ENCODE measurements at places on chromosomes 4 and X.
A peak's percentile ranks its signal among the peaks of the same experiment; 100 is the strongest.

GRCh38 chr4:83339573-83339972, 4.9 kb upstream of the HPSE start:
- DNase-seq: no peak

DNA sequence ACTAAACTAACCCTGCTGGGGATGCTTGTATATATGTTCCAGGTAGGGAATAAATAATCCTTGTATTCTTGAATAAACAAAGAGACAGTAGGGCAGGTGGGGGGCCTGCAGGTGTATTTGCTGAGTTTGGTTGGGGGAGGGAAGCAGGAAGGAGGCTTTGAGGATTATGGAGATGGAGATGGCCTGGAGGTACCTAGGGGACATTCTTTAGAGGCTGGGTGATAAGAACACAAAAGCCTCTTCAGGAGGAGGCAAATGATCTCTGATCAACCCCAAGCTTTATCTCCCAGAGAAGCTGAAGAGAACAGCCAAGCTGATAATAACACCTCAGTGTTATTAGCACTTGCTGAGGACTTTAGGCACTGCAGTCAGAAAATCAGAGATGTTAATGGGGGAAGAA, 187.7 kb downstream of the MGST2 start:
- no peak for DNase-seq

DNA sequence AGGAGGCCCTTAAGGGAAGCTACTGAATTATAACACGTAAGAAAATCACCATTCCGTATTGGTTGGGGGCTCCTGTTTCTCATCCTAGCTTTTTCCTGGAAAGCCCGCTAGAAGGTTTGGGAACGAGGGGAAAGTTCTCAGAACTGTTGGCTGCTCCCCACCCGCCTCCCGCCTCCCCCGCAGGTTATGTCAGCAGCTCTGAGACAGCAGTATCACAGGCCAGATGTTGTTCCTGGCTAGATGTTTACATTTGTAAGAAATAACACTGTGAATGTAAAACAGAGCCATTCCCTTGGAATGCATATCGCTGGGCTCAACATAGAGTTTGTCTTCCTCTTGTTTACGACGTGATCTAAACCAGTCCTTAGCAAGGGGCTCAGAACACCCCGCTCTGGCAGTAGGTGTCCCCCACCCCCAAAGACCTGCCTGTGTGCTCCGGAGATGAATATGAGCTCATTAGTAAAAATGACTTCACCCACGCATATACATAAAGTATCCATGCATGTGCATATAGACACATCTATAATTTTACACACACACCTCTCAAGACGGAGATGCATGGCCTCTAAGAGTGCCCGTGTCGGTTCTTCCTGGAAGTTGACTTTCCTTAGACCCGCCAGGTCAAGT, 6.9 kb upstream of the MSANTD1 start:
- DNase-seq: no peak

DNA sequence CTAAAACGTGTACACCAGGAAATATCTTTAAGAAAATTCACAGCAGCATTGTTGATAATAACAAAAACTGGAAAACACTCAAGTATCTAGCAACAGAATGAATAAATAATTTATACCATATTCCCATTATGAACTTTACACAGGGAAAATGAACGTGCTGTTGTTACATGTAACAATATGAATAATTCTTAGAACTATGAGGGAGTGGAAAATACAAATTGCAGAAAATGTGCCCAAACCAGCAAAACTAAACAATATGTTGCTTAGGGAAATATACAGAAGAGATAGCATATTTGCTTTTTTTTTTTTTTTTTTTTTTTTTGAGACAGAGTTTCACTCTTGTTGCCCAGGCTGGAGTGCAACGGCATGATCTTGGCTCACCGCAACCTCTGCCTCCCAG, 14.8 kb upstream of the FAT1 start:
- no peak for DNase-seq

GRCh38 chrX:101450961-101451360, 34.3 kb upstream of the ARMCX4 start:
- no peak for DNase-seq

- DNase-seq: no peak
Observed at GRCh38 chrX:140149761-140150160, 184.4 kb upstream of the CXorf66 start.

DNA sequence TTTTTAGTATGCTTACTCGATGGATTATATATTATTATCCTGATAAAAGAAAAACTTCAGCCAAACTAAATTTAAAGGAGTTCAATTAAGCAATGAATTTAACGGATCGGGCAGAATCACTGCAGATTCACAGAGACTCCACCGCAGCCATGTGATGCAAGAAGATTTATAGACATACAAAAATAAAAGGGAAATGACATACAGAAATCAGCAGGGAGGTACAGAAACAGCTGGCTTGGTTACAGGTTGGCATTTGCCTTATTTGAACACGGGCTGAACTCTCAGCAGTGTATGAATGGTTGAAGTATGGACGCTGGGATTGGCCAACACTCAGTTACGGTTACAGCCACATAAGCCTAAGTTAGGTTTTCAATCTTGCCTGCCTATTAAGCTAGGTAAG, 35.4 kb upstream of the DHRSX start:
- DNase-seq: no peak

- no peak for DNase-seq
Observed at GRCh38 chr4:53618321-53618720, 27.0 kb upstream of the LNX1 start.

GRCh38 chr4:152503653-152504290, 32.1 kb downstream of the FBXW7 start:
- no peak for DNase-seq

- no peak for DNase-seq
Observed at GRCh38 chr4:23861897-23862296, 27.9 kb downstream of the PPARGC1A start.

- no peak for DNase-seq
Observed at GRCh38 chr4:58261526-58261925, 1151.3 kb upstream of the IGFBP7 start.

GRCh38 chr4:173403051-173403450, 4.1 kb upstream of the SCRG1 start:
- no peak for DNase-seq

GRCh38 chrX:129025376-129025775, 497.9 kb downstream of the SMARCA1 start:
- no peak for DNase-seq

DNA sequence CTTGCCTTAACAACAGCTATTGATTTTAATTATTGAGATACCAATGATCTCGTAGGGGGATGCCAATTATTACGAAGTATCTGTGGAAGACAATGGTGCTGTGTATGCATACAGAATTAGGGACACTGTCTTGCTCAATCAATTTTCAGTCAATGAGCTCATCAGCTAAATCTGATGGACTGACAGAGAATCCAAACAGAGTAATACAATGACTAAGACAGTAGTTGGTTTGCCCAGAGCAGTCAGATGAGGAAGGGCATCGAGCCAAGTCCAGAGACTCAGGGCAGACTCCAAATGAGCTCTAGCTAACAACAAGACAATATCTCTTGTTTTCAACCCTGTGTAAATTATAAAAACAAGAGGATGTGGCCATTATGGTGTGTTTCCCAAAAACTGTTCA, 14.7 kb upstream of the GSX2 start:
- DNase-seq: no peak

- no peak for DNase-seq
Observed at GRCh38 chr4:38332699-38333098, 331.3 kb upstream of the KLF3 start.

- no peak for DNase-seq
Observed at GRCh38 chr4:176575141-176575730, 217.5 kb downstream of the VEGFC start.

DNA sequence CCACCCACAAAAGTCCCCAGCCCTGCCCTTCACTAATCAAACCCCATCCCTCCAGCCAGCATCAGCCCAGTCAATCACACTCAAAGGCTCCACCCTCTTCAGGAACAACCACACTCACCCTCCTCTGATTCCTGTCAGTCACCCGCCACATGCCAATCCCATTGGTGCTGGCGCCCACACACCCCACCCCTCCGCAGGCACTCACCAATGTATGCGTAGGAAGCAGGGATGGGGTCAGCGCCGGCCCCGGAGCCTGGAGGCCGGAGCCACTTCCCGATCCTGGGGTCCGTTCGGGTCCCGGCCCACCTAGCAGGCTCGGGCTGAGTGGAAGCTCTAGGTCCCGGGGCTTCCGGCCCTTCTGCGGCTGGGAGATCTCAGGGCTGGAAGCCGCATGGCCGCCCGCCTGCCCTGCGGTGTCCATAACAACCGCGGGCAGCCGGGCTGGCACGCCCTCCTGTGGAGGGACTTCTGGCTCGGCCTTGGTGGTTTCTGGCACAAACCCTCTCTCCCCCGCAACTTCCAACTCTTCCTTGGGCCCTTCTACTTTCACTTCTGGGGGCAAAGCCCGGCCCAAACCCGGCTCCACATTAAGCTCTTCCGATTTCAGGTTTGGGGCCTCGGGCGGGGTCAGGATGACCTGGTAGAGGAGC, 7.9 kb upstream of the CFP start:
- DNase-seq: peak; percentile 40

GRCh38 chr4:36333303-36333877, 52.0 kb downstream of the DTHD1 start:
- DNase-seq: no peak

DNA sequence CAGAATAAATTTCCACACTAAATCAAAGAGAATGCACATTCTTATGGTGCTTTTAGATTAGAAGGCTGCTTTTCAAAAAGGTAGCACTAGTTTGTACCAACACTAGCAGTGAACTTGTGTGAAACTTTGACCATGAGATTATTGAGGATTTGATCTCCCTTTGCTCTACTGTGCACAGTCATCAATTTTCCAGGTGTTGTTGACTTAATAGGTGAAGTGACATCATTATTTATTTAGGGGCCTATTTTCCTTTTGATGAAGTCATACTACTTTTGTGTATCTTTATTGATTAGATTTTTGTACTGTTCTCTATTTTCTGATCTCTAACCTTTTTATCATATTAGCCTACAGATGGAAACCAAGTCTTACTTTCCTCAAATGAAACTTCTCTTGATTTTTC, 507.9 kb upstream of the LCORL start:
- DNase-seq: no peak

DNA sequence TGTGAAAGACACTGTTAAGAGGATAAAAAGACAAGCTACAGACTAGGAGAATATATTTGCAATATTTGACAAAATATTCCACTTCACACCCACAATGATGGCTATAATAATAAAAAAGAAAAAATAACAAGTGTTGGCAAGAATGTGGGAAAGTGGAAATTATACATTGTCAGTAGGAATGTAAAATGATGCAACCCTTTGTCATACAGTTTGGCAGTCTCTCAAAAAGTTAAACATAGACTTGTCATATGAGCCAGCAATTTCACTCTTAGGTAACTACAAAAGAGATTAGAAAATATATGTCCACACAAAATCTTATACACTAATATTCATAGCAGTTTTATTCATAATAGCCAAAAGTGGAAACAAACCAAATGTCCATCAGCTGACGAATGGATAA, 5.2 kb upstream of the RADX start:
- DNase-seq: no peak

GRCh38 chrX:17597836-17598439, 139.4 kb upstream of the SCML1 start:
- no peak for DNase-seq

GRCh38 chrX:131405497-131405896, 116.4 kb upstream of the IGSF1 start:
- DNase-seq: no peak

- DNase-seq: no peak
Observed at GRCh38 chrX:132775263-132775823, 183.1 kb downstream of the HS6ST2 start.

DNA sequence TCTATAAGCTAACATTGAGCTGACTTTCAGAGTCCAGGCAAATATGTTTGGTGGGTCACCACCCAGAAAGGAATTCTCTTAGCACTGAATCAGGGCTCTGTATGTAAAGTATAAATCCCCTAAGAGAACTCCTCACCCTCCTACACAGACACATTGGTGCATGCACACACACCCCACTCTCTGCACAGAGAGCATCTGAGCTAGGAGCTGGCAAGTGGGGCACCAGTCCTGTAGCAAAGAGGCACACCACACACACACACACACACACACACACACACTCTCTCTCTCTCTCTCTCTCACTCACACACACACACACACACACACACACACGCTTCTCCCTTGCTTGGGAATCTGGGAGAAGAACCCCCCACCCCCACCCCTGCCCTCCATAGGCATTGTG, 3.2 kb downstream of the SLITRK2 start:
- no peak for DNase-seq

GRCh38 chr4:174581901-174582300, 59.6 kb upstream of the HPGD start:
- no peak for DNase-seq

DNA sequence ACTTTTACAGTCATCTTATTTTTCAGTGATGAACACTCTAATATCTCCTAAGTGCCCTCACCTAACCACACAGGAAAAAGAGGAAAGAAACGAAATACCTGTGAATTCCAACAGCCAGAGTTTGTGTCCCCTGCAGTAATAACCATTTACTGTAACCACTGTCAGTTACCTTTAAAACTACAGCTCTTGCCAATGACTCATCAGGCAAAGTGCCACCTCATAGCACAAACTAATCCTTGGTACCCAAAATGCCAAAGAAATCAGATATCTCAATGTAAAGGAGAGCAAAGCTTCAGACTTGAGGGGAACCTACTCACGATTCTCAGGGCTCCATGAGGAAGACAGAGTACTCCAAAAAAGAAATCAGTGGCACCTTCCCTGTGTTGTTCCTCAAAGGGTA, 146.5 kb downstream of the NDST3 start:
- no peak for DNase-seq

GRCh38 chrX:10507876-10508275, 112.5 kb downstream of the MID1 start:
- no peak for DNase-seq

DNA sequence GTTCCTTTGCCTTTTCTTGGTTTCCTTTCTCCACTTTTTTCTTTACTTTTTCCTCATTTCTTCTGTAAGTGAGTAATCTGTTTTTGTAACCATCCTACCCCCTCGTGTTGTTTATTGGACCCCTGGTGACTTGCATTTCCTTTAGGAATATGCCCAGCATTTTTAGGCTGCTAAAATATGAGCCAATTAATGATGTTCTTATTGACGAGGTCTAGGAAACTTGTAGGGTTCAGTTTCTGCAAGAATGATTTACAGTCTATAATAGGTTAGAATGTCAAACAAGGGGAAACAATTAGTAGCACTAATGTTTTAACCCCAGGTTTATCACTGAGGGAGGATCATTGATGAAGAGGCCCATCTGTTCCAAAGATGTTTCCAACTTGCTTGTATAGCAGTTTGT, 79.0 kb downstream of the CPE start:
- DNase-seq: no peak

GRCh38 chrX:113412106-113412505, 571.5 kb upstream of the AMOT start:
- DNase-seq: no peak

DNA sequence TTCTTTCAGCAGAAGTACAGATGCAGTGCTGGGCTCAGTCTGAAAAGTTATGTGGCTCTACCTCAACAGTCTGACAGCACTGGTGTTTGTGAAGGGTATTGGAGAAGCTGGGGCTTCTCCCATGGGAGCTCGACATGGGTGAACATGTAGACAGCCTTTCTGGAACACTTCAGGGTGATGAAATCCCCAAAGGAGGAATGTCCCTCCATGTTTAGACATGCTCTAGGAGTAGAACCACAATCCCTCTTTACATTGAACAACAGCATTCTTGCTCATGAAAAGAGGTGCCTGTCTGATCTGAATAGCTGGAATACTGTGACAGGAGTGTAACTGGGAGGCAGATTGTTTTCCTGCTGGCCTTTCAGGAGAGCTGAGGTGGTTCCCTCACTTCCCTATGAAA, 53.8 kb upstream of the NAP1L2 start:
- DNase-seq: no peak

- peak; percentile 20 for DNase-seq
Observed at GRCh38 chr4:89836897-89837384, at the start of gene SNCA. Gene SNCA, minus strand, starts transcription at chr4:89837161. Its CDS starts 1,494 bp downstream, at chr4:89835667.

Data from CD4-positive, alpha-beta T cell treated with Interleukin-12 subunit alpha and Interleukin-12 subunit beta, for 1 hour (primary cell).